ENCODE measurements at places on chromosomes 12 and 14. TPM values are rescaled to one million over a fixed set of nuclear protein-coding genes. Genes with fewer than 3 reads are reported as not detected.

DNA sequence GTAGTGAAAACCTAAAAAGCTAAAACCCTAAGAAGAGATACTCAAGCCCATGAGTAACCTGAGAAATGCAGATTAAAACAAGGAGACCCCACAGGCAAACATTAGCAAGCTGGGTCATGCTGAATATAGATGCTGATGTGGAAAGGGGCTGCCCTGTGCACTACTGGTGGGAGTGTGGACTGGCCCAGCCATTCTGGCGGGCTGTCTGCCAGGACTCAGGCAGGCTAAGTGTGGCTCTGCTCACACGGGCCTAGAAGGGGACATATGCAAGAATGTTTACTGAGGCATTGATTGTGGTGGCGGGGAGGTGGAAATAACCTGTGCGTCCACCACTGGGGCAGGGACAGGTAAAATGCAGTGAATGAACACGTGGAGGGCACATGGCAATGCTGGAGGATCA lies 48.3 kb downstream of the SPTB start:
- DNase-seq: no peak

GRCh38 chr12:130158754-130159059 lies 3.6 kb upstream of the FZD10 start:
- DNase-seq: no peak

DNA sequence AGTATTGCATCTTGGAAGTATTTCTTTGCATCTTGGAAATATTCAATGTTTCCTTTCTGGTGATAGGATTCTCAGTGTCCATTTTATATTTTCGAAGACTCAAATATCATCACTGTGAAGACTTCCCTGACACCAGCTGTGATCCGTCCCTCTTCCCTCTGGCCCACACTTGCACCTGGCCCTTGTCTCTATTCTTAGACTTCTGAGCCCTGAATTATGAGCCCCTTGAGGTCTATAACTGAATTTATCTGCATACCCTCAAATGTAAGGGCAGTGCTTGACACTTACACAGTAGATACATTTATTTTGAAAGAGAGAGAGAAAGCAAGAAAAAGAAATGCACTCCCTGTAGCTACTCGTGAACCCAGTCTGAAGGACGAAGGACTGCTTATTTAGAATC lies 376.7 kb downstream of the ZFP36L1 start:
- no peak for DNase-seq

DNA sequence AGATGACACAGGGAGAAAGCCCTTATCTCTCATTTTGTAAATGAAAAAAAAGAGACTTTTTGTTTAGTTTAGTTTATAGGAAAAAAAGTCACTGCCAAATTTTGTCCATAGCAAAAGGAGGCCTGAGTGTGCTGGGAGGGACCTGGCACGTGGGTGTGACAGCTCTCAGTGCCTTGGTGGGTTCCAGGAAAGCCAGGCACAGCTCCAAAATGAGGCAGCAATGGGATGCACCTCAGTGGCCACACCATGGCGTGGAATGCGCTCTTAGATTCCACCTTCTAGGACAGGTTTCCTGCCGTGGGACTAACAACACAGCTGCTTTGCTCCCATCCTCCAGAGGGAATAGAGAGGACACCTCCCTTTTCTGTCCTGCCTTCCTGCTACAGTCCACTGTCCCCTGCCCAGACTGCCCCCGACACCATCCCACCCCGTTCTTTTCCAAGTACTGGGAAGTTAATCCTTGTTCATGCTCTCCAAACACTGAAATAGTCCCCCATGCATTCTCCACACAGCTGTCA lies 207.6 kb downstream of the EMP1 start:
- DNase-seq: no peak

GRCh38 chr12:20421421-20421820 lies 53.1 kb downstream of the PDE3A start:
- no peak for DNase-seq

DNA sequence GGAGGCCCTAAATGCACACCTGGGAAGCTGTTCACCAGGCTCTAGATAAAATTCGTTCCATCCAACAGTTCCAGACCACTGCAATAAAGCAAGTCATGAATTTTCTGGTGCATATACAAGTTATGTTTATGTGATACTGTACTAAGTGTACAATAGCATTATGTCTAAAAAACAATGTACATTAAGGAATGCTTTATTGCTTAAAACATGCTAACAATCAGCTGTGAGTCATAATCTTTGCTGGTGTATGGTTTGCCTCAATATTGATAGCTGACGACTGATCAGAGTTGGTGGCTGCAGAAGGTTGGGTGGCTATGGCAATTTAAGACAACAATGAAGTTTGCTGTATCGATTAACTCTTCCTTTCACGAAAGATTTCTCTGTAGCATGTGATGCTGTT lies 52.3 kb downstream of the ATG14 start:
- no peak for DNase-seq

- peak; percentile 32 for DNase-seq
Observed at GRCh38 chr14:56199095-56199981, 81.1 kb downstream of the PELI2 start.

GRCh38 chr12:40794087-40794486 lies 101.8 kb downstream of the CNTN1 start:
- DNase-seq: no peak

- DNase-seq: no peak
Observed at GRCh38 chr12:45644541-45644940, 85.0 kb upstream of the ARID2 start.

- DNase-seq: no peak
Observed at GRCh38 chr12:27293463-27293862, 39.2 kb upstream of the BMAL2 start.

GRCh38 chr12:57166971-57167371 lies 19.6 kb upstream of the LRP1-AS start:
- DNase-seq: peak; percentile 57

GRCh38 chr12:104665296-104665695 lies 208.5 kb downstream of the CHST11 start:
- no peak for DNase-seq

- peak; percentile 24 for DNase-seq
Observed at GRCh38 chr12:130775953-130776856, 60.1 kb upstream of the RIMBP2 start.

DNA sequence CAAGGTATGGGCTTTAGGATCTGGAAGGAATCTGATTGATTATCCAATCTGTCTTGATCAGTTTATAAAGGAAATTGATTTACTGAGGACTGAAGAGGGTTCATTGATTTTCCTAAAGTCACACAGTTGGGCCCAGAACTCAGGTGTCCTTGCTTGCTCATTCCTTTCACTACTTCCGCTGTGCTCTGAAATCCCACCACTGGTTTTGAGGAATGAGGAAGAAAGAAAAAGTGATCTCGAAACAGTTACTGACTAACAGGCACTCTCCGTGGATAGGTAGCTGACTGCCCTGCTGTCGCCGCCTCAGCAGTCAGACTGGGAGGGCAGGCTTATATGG lies at the start of gene FITM1:
TSS of gene FITM1 (plus strand) at position 280 of the 337 bp plus-strand sequence. CDS start 905 bp downstream, outside the sequence.
- no peak for DNase-seq

DNA sequence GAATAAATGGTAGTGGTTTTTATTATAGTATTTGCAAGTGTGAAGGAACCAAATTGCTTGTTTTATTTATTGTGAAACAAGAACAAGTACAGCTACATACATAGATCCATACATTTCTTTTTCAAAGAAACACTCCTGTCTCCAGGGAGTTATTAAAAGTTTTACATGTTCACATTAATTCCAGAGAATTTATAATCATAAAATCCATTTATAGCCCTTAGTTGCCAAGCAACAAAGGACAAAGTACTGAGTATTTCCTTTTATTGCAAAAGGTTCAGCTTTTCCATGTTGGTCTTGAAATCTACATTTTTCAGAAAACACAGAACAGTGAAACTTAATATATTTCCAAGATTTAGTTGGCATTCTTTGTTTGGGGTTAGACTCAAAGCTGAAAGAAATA lies 9.5 kb downstream of the MYRFL start:
- DNase-seq: no peak

DNA sequence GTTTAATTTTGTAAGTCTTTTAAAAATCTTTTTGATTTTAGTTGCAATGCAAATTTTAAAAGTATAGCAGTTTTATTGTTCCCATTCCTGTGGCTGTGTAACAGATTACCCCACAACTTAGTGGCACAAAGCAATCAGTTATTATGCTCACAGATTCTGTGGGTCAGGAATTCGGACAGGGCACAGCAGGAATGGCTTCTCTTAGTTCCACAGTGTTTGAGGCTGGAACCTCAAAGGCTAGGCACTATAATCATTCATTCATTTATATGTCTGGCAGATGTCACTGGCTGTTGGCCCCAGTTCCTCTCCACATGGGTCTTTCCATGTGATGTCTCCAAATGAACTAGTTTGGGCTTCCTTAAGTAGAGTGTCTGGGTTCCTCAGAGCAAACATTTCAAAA lies 193.3 kb downstream of the RAD51B start:
- no peak for DNase-seq

DNA sequence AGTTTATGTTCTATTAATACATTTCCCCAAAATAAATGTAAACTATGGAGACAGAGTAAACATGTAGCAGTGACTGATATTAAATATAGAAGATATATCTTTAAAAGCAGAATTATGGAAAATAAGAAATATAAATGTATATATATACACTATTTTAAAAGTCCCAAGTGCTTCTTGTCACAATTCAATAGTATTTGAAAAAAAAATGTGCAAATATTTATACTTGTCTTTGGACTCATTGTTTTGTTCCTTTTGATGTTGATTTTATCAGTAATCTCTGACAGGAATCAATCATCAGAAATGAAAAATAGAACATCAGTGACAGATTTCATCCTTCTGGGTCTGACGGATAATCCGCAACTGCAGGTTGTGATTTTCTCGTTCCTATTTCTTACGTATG lies at the start of gene OR6C76:
TSS of gene OR6C76 (plus strand) at position 301 of the 400 bp plus-strand sequence. CDS start at position 301, 0 bp downstream.
- no peak for DNase-seq

- peak; percentile 24 for DNase-seq
Observed at GRCh38 chr12:107660235-107660634, 25.4 kb upstream of the PWP1 start.

DNA sequence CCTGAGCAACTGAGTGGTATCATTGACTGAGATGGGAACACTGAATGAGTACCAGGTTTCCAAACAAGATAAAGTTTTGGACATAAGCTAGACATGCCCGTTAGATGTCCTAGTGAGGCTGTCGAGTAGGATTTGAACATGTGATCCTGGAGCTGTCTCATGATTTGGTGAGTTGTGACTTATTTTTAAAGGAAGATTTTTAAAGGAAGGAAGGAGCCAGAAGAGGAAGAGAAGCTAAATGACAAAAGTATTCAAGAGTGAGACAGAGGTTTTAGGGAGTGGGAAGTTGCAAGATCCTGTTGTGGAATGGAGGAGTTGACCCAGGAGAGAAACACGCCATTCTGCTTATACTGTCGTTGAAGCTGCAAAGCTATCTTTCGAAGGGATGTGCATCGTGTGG lies 82.1 kb downstream of the SAMD4A start:
- no peak for DNase-seq

- DNase-seq: no peak
Observed at GRCh38 chr12:13959131-13959723, 22.2 kb downstream of the GRIN2B start.

- DNase-seq: no peak
Observed at GRCh38 chr14:56248442-56248841, 130.2 kb downstream of the PELI2 start.

GRCh38 chr12:848173-848865 lies 95.9 kb downstream of the WNK1 start:
- DNase-seq: no peak

GLT1D1 gene
- not detected for polyA plus RNA-seq

LAG3 gene
- 0.07 TPM for polyA plus RNA-seq

C12orf60 gene
- 3.7 TPM for polyA plus RNA-seq

CDK2 gene
- polyA plus RNA-seq: 109 TPM

SERPINA3 gene
- not detected for polyA plus RNA-seq

PIWIL1 gene
- polyA plus RNA-seq: not detected

KCNK13 gene
- polyA plus RNA-seq: not detected

TEX52 gene
- polyA plus RNA-seq: not detected

LRTM2 gene
- not detected for polyA plus RNA-seq

VDR gene
- polyA plus RNA-seq: 1.8 TPM

C12orf54 gene
- not detected for polyA plus RNA-seq

KLHL33 gene
- not detected for polyA plus RNA-seq

RGS6 gene
- not detected for polyA plus RNA-seq

All from K562 (cell line).